GM12878 (cell line): ENCODE measurements at places on chromosomes 11 and 22. TPM values are rescaled to one million over a fixed set of nuclear protein-coding genes. Genes with fewer than 3 reads are reported as not detected.

GRCh38 chr22:30291058-30291892 is 2.0 kb upstream of the CASTOR1 start:
- DNase-seq: no peak
- H3K4me3 ChIP-seq: no peak overlapping the region
- no peaks in the 10 kb centered on the region for H3K27me3 ChIP-seq

DNA sequence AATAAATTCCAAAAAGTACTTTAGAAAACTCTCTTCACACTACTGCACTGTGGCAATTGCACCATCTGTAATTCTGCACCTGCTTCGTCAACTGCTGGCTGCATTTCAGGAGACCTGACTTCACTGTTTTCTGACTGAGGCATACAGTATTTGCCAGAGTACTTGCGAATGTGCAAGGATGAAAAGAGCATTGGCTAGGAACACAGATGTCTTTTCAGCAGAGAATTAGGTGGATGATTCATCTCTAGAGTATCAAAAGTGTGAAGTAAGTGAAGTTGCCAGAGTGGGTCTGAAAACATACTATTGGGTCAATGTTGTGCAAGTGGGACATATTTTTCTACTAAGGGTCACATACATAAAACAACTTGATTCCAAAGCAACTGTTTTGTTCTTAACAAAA is 427.5 kb upstream of the CCDC90B start:
- H3K36me3 ChIP-seq: no peaks in the 10 kb centered on the region
- no peak overlapping the region for H3K4me3 ChIP-seq
- DNase-seq: no peak
- no peak overlapping the region for H3K27ac ChIP-seq

DNA sequence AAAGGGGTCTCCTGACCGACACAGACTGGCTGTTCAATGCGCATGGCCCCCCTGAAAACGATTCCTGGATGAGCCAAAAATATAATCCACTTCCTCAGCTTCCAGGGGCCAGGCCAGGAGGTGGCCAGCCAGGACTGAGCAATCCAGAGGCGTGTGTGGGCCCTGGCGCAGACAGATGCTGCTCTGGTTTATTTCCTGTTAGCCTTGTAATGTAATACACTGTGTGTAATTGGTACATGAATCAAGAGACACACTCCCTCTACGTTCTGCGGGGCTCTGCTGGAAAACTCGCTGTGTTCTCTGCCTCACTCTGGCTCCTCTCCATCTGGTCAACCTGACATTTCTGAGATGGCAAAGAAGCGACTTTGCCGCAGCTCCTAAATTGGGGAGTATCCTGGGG is 26.3 kb upstream of the ISX start:
- H3K36me3 ChIP-seq: no peaks in the 10 kb centered on the region
- H3K27me3 ChIP-seq: no peaks in the 10 kb centered on the region
- H3K4me1 ChIP-seq: peaks cover 10% of the 10 kb centered on the region
- H3K4me3 ChIP-seq: no peak overlapping the region
- no peak overlapping the region for H3K27ac ChIP-seq

DNA sequence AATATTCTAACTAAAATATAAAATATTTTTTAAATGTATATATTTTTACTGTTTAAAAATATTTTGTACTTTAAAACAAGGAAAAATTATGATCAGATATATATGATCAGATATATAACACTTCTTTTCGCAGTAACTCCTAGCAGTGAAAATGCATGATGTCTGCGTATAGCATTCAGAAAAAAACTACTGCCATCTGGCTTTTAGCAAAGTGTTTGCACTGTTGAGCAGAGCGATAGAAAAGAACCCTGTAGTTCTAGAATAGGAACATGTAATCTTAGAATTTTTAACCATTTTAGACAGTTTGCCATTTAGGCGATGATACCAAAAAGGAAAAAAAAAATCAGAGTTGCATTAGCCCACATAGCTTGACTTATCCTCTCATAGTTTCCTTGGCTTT is 370.4 kb upstream of the ANO3 start:
- no peaks in the 10 kb centered on the region for H3K36me3 ChIP-seq
- DNase-seq: no peak
- no peak overlapping the region for H3K4me3 ChIP-seq
- H3K27ac ChIP-seq: no peak overlapping the region
- H3K27me3 ChIP-seq: no peaks in the 10 kb centered on the region

DNA sequence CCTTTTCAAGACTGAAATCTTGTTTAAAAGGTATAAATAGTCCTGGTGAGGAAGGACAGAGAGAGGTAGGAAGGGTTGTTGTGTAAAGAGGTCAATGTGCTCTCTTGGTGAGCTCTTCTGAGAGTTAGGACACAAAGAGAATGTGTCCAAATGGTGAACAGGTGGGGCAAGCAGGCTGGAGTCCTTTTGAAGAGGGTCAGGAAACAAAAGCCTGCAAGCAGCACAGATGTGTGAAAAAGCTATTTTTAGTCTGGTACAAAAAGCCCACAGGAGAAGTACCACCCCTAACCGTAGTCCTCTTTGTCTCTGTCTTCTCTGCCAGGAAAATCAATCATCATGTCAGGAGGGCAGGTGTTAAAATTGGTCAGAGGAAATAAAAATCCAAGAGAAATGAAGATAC is 54.4 kb upstream of the SYN3 start:
- H3K27me3 ChIP-seq: no peaks in the 10 kb centered on the region
- H3K36me3 ChIP-seq: no peaks in the 10 kb centered on the region
- H3K4me3 ChIP-seq: no peak overlapping the region

The SYNGR1 gene
- 6.6 and 6.7 TPM in 2 replicates for total RNA-seq

- H3K27ac ChIP-seq: no peak overlapping the region
- H3K27me3 ChIP-seq: no peaks in the 10 kb centered on the region
- H3K4me3 ChIP-seq: no peak overlapping the region
- no peaks in the 10 kb centered on the region for H3K4me1 ChIP-seq
Measured at GRCh38 chr11:44133335-44133946, 38.0 kb downstream of the EXT2 start.

GRCh38 chr11:8652140-8652539 is 30.3 kb downstream of the TRIM66 start:
- DNase-seq: no peak
- no peaks in the 10 kb centered on the region for H3K4me1 ChIP-seq
- H3K27ac ChIP-seq: no peak overlapping the region
- peaks cover 3% of the 10 kb centered on the region; the same call in 1 of the 2 replicates for H3K36me3 ChIP-seq
- no peaks in the 10 kb centered on the region for H3K27me3 ChIP-seq

The FBXO3 gene
- 9.2 and 11.3 TPM in 2 replicates for total RNA-seq

GRCh38 chr22:21961886-21962654 is 9.4 kb upstream of the PPM1F start:
- H3K27me3 ChIP-seq: no peaks in the 10 kb centered on the region
- H3K4me3 ChIP-seq: no peak overlapping the region
- DNase-seq: no peak

The ADM gene
- 0.21 TPM in 1 of 2 replicates, not detected in the other for total RNA-seq

DNA sequence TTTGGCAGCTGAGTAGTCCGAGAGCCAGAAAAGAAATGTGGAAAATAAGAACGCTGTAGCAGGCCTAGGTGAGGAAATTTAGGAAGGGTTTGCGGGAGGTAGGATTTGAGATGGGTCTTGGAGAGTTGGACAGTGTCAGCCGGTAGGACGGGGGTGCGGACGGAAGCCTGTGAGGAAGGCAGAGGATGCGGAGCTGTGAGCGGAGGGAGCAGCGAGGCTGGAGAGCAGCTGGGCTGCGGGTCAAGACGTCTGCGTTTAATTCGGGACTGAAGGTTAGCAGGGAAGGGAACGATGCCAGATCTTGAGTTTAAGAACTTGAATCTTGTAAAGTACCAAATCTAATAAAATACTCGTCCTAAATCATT is 669 bp upstream of the TIGD3 start:
- no peak overlapping the region for H3K4me3 ChIP-seq
- H3K36me3 ChIP-seq: peaks cover 13% of the 10 kb centered on the region
- no peak for DNase-seq
- H3K4me1 ChIP-seq: peaks cover 4% of the 10 kb centered on the region

The OVOL1 gene
- total RNA-seq: not detected in 2 replicates

GRCh38 chr11:7677796-7678201 is 4.5 kb upstream of the CYB5R2 start:
- H3K4me3 ChIP-seq: no peak overlapping the region
- H3K36me3 ChIP-seq: no peaks in the 10 kb centered on the region
- no peak for DNase-seq
- peaks cover 8% of the 10 kb centered on the region for H3K4me1 ChIP-seq

The HSPB2 gene
- not detected in 2 replicates for total RNA-seq

The KCNQ1OT1 gene
- total RNA-seq: 1.1 and 1.3 TPM in 2 replicates

The DUSP8 gene
- total RNA-seq: 0.21 and 0.38 TPM in 2 replicates

DNA sequence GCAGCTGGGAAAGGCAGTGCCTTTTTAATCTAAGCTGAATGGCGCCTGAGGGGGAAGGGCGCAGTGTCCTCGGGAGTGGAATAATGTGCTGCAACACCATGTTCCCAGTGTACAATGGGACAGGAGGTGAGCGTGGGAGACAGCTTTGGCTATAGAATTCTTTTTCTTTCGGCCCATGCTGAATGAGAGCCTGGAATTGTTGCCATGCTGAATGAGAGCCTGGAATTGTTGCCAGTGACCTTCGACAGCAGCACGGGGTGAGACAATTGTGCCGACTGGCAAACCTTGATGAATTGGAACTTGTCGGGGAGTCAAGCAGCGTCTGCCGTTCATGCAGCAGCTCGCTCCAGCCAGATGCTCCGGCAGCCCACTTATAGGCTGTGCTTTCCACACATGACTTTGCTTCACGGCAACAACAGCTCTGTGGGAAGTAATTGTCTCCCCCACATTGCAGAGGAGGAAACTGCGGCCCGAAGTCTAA is 141.4 kb upstream of the E2F8 start:
- DNase-seq: no peak
- H3K36me3 ChIP-seq: no peaks in the 10 kb centered on the region
- no peak overlapping the region for H3K4me3 ChIP-seq

The SCO2 gene
- 6.4 and 16.0 TPM in 2 replicates for total RNA-seq
